Left ventricle myocardium inferior (tissue), 1 donor: ENCODE measurements at places on chromosomes 4 and X. TPM values are rescaled to one million over a fixed set of nuclear protein-coding genes. Genes with fewer than 3 reads are reported as not detected.

- H3K27ac ChIP-seq: no peak overlapping the region
- no peak for DNase-seq
- H3K27me3 ChIP-seq: no peaks in the 10 kb centered on the region
- no peaks in the 10 kb centered on the region for H3K4me1 ChIP-seq
Measured at GRCh38 chrX:84469226-84469625, 33.0 kb downstream of the HDX start.

DNA sequence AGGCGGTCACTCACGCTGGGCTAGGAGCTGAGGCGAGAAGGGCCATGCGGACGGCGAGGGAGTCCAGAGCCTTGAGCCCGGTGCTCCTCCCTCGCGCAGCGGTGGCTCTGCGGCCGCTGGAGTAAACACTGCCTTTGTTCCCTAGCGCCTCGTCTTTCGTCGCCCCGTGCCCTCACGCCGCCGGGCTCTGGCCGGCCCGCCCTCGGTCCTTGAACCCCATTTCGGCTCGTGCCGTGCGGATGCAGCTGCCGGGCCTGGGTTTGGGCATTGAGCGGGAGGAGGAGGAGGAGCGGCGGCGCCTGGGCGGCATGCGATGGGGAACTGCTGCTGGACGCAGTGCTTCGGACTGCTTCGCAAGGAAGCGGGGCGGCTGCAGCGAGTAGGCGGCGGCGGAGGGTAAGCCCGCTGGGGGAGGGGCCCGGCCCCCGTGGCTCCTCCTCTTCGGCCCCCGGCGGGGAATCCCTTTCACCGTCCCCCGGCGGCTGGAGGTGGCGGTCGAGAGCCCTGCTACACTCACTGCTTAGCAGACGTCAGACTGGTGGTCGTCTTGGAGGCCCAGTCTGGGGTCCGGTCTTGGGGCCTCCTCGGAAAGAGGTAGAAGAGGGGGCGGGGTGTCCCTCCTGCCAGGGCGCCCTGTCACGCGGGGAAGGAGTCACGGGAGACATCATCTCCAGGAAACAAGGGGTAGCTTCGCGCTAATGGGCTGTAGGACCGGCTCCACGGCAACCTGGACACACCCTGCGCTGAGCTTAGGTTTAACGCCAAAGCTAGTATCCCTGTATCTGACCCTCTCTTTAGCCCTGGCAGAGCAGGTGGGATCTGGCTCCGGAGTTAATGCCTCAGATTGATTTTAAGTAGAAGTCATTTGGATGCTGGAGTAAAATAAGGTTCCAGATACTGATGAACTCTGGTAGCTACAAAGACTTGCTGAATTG lies at the start of gene AP1AR:
AP1AR (plus strand) TSS at position 9 of the 935 bp plus-strand sequence; CDS start at position 314, 305 bp downstream.
- peaks cover 37% of the 10 kb centered on the region for H3K4me1 ChIP-seq
- peak within 1 kb of the TSS; percentile 97 for H3K27ac ChIP-seq
- no peaks in the 10 kb centered on the region for H3K36me3 ChIP-seq
- no peaks in the 10 kb centered on the region for H3K27me3 ChIP-seq

ANK2 gene
- total RNA-seq: 267 TPM

DRD5 gene
- not detected for total RNA-seq
